ENCODE measurements at places on chromosomes 4 and X.

- DNase-seq = no peak
These were observed 49.4 kb downstream of the RHOH start for GRCh38 chr4:40246011-40246900.

DNA sequence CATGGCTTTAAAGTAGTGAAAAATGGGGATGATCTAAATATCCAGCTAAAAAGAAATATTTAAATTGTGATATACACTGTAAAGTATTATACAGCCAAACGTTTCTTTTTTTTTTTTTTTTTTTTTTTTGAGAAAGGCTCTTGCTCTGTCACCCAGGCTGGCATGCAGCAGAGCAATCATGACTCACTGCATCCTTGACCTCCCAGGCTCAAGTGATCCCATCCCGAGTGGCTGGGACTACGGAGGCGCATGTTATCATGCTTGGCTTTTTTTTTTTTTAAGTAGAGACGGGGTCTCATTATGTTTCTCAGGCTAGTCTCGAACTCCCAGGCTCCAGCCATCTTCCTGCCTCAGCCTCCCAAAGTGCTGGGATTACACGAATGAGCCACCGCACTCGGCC is 17.1 kb downstream of the SMIM14 start:
- no peak for DNase-seq

DNA sequence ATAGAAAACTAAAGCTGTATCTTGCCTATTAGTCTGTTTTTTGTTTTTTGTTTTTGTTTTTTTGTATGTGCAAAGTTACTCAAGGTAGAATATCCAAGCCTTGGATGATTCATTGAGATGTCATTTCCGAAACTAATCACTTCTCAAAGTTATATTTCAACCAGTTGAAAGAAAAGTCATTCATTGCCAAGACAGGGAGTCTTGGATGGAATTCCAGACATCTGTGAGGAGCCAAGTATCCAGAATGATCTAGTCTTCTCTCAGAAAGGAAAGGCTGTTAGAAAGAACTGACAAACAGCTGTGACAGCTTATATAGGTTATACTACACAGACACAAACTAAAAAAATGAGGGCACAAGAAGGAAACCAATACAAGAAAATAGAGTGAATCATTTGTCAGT is 141.1 kb upstream of the NDST3 start:
- no peak for DNase-seq

DNA sequence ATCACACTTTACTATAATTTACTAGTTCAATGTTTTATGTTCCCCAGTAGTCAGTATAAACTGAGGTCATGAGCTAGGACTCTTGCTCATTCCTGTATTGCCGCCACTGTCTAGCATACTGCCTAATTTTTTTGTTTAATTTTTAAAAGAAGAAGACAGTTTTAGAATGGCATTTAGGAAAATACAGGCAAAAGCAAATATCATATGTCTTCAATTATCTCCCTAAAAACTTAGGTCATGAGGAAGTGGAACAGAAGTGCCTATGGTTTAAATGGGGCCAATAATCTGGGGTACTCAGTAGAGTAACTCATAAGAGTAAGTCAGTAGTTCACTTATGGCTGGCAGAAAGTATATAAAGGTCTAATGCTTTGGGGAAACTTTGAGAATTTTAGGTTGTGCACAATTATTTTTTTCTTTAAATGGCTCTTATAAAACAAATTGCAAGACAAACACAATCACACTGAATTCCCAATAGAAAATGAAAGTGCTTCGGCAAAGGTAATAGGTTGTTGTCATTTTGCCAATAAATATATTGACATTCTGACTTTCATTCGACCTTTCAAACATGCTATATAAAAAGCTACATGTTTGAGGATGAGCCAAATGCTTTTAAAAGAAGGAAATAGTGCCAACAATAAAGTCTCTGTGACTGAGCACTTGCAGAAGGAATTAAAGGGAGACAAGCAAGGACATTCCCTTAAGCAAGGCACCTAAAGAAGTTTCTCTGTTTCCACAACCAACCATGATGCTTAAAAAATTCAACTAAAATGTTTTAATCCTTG is 390.1 kb downstream of the PDGFC start:
- DNase-seq = no peak

DNA sequence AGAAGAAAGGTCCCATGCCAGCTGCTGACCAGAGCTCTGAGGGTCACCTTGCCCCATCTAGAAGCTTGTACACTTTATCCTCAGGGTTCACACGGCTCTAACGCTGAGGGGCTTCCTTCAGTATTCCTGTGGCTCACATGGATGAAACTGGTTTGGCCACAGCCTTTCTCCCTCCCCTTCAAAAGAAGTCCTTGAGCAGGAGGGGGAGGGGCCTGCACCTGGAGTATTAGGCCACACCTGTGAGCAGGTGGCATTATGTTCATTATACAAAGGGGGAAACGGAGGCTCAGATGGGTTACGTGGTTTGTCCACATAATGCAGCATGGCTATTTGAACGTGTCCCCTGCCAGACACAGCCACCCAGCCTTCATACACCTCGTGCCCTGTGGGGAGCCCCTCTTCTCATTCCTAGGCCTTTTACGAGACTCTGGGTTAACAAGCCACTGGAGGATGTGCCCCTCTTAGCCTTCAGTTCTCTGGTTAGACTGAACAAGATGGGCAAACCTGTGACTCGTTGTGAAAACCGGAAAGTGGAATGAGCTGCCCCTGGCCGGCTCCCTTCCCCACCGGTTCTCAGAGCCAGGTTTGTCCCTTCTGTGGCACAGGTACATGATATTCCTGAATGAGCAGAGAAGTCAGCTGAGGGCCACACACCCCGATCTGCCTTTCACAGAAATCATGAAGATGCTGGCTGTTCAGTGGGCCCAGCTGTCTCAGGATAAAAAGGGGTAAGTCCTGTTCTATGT is 27.2 kb upstream of the JAKMIP1 start:
- no peak for DNase-seq

DNA sequence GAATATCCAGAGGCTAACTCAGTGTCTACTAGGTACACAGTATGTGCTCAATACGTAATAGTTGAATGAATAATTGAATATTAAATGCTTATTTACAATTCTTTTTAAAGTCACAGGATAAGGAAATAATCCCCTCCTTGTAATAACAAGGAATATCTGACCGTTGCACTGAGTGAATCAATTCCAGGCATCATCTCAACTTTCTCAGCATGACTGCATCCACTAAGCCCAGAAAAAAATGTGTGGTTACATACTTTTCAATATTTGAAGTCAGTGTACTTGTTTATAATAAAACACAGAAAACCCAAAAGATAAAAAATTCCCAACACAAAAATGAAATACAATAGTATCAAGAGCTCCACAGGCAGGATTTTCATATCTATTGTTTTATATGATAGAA is 105.4 kb downstream of the TMEM144 start:
- DNase-seq = no peak

DNA sequence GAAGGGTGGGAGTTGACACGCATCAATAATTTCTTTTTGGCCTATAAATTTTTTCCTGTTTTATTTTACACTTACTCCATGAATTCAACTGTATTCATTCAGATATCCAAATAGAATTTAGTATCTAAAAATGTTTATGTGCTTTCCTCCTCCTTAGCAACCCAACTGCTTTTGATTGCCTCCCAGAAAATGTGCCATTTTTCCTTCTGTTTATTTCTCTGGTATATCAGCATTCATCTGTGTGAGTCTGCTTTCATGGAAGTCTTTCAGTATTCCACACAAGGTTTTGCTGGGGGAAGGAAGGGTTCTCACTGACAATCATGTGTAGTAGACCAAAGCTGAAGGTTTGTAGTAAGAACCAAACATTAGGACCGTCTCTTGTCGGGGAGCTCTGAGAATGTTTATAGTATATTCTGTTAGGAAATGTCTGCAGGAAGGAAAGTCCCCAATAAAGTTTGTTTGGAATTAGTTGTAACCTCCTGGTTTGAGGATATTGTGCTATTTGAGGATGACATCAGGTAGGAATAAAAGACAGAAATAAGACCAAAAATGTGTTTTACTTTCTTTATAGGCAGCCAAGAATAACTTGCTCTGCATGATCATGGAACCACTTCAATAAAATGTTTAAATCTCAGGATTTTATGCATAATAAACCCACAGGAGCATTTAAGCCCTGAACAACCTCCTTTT is 673.6 kb upstream of the INTU start:
- no peak for DNase-seq

- DNase-seq = no peak
These were observed 83.7 kb upstream of the DHRSX start for GRCh38 chrX:2584251-2585157.

DNA sequence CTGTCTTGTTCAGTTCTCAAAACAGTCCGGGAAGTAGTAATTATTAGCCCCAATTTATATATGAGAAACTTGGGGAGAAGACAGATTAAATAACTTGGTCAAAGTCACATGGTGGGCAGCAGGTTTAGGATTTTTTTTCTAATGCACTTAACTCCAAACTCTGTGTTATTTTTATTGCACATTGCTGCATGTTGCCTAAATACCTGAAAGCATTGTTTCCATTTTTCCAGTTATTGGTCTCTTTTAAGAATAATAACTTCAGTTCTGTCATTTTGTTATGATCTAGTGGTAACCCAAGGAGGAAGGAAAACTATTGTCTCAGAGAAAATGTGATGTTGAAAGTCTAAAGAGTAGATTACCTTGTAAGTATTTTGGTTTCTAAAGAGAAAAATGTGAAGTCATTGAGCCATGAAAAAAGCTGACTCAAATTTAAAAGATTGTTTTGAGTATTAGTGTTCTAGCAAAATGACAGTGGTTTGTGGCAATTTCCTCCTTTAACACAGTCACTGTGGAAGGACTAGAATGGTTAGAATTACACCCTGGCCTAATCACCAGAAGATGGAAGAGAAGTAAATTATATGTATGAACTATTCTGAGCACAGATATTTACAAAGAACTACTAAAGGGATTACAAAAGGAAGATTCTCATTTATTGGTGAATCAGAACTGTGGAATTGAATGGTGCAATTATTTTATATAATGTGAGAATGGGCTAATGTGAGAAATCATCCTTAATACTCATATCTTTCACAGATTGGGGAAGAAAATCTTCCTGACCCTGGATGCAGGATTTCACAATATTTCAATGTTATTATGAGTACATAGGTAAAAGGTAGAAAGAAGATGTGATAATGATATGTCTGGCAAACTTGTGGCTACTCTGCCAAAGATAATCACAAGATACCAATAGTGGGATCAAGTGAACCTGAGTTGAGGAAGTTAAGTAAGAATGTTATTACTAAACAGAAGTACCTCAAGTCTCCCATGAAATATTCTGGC is 21.7 kb upstream of the CXCL8 start:
- no peak for DNase-seq

GRCh38 chr4:15198070-15198727 is 195.9 kb downstream of the CPEB2 start:
- no peak for DNase-seq
